Heart left ventricle (tissue), 16 donors: ENCODE measurements at places on chromosomes 7 and 10.

GRCh38 chr10:60733517-60733822, 44.8 kb upstream of the CDK1 start:
- H3K36me3 ChIP-seq = no peaks in the 10 kb centered on the region
- peak overlapping the region; percentile 63 for H3K4me3 ChIP-seq
- DNase-seq = no peak
- H3K4me1 ChIP-seq = no peaks in the 10 kb centered on the region
- H3K27me3 ChIP-seq = peaks cover 19% of the 10 kb centered on the region

DNA sequence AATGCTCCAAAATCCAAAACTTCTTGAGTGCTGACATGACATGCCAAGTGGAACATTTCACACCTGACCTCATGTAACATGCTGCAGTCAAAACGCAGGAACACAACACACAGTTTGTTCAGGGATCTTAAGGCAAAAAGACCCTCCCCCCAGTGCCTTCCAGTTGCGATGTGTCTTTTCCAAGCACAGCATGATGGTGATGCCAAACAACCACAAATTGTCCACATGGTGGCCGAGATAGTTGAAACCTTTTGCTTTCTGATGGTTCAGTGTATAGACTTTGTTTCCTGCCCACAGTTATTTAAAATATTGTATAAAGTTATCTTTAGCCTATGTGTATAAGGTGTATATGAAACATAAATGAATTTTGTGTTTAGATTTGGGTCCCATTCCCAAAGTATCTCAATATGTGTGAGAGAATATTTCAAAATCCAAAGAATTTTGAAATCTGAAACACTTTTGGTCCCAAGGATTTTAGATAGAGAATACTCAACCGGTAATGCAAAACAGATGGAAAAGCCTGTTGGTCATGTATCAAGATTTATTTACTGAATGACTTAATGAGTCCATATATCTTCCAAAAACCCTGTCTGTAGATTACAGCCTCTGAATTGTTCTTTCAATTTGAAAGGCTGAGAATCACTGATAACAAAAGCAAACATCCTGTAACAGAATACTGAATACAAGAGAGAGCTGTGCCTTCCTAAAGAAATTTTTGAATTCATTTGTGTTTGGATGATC, 93.4 kb upstream of the OIT3 start:
- no peak overlapping the region for H3K4me3 ChIP-seq
- no peaks in the 10 kb centered on the region for H3K36me3 ChIP-seq
- DNase-seq = no peak
- no peaks in the 10 kb centered on the region for H3K27me3 ChIP-seq
- H3K4me1 ChIP-seq = no peaks in the 10 kb centered on the region

GRCh38 chr10:16384021-16384420, 52.8 kb upstream of the PTER start:
- H3K36me3 ChIP-seq = no peaks in the 10 kb centered on the region
- no peaks in the 10 kb centered on the region for H3K27me3 ChIP-seq
- no peak overlapping the region for H3K27ac ChIP-seq
- DNase-seq = no peak

- no peaks in the 10 kb centered on the region for H3K27me3 ChIP-seq
- no peak for DNase-seq
- H3K36me3 ChIP-seq = peaks cover 45% of the 10 kb centered on the region
- H3K27ac ChIP-seq = no peak overlapping the region
These were observed 17.6 kb downstream of the NRBF2 start for GRCh38 chr10:63150745-63151144.

DNA sequence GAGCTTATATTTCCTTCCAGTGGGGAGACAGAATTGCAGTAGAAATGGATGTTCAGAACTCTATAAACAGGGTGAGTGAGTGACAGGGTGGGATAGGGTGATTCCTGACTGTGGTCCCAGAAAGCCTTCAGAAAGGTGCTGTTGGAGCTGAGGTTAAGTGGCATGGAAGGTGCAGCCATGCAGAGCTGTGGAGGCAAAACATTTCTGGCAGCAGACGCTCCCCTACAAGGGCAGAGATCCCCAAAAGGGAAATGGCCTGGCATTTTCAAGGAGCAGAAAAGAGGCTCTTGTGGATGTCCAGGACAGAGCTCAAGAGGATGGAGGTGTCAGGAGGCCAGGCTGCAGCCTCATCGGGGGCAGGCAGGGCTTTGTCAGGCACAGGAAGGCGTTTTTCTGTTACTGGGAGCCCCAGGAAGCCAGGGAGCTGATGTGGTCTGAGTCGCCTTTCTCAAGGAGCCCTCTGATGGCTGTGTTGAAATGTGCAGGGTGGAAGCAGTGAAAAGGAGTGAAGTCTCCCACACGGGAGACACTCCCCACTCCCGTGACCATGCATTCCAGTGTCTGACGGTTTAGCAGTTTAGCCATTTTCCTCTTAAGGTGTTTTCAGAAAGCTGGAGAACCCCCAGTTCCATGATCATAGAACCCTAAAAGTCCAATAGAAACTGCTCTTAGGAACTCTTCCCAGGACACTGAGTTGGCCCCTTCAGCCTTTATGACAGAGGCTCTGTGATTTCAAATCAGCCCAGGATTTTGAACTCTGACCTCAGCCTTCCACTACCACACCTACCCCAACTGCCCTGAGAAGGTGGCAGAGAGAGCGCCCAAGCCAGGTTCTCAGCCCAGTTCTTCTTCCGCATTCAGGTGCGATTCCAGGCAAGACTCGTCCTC, 96.2 kb downstream of the C10orf105 start:
- H3K4me3 ChIP-seq = no peak overlapping the region
- DNase-seq = no peak
- H3K27me3 ChIP-seq = no peaks in the 10 kb centered on the region
- H3K36me3 ChIP-seq = no peaks in the 10 kb centered on the region
- no peak overlapping the region for H3K27ac ChIP-seq

GRCh38 chr10:48880016-48880705, 59.5 kb downstream of the LRRC18 start:
- H3K4me1 ChIP-seq = no peaks in the 10 kb centered on the region
- H3K4me3 ChIP-seq = no peak overlapping the region
- no peaks in the 10 kb centered on the region for H3K36me3 ChIP-seq
- no peak for DNase-seq
- H3K27me3 ChIP-seq = no peaks in the 10 kb centered on the region

GRCh38 chr10:121240556-121240955, 357.7 kb downstream of the FGFR2 start:
- no peaks in the 10 kb centered on the region for H3K4me1 ChIP-seq
- no peak overlapping the region for H3K27ac ChIP-seq
- no peak overlapping the region for H3K4me3 ChIP-seq

DNA sequence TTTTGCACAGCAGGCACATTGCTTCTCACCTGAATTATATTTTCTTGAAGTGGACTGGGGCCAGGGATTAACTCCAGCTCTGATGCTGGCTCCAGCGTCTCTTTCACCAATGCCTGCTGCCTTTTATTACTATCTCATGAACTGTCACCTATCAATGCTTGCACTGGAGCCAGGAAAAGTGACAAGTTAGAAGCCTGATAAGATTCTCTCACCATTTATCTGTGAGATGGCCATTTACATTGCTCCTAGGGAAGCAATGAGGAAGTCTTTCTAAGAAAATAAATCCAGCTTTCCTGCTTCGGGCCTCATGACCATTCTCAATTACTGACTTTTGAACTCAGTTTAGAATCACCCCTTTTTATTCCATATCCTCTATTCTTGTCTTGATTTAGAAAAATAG, 48.5 kb upstream of the LRRTM3 start:
- H3K4me1 ChIP-seq = peaks cover 5% of the 10 kb centered on the region
- no peak overlapping the region for H3K27ac ChIP-seq
- no peaks in the 10 kb centered on the region for H3K27me3 ChIP-seq
- H3K4me3 ChIP-seq = no peak overlapping the region
- no peaks in the 10 kb centered on the region for H3K36me3 ChIP-seq

GRCh38 chr7:71308096-71308495, 176.2 kb downstream of the GALNT17 start:
- H3K27ac ChIP-seq = peak overlapping the region; percentile 87
- no peaks in the 10 kb centered on the region for H3K4me1 ChIP-seq
- no peak overlapping the region for H3K4me3 ChIP-seq
- H3K36me3 ChIP-seq = no peaks in the 10 kb centered on the region
- peak; percentile 57 for DNase-seq
- H3K27me3 ChIP-seq = no peaks in the 10 kb centered on the region

DNA sequence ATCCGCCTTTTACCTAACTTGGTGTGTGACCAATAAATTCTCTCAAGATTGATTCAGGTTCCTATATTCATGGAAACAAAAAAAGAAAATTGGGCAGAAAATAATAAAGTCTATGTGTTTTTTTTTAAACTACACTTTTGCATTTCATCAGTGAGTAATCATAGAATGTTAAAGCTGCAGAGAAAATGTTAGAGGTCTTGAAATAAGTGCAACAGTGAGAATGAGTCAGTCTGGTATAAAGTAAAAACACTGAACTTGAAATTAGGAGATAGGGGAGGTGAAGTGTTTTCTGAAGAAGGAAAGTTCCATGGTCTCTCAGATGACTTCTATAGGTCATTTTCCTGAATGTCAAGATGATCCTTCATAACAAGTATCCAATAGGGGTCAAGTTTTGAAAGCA, 202.6 kb upstream of the NRP1 start:
- no peaks in the 10 kb centered on the region for H3K27me3 ChIP-seq
- no peaks in the 10 kb centered on the region for H3K36me3 ChIP-seq
- H3K4me1 ChIP-seq = no peaks in the 10 kb centered on the region
- no peak overlapping the region for H3K4me3 ChIP-seq

DNA sequence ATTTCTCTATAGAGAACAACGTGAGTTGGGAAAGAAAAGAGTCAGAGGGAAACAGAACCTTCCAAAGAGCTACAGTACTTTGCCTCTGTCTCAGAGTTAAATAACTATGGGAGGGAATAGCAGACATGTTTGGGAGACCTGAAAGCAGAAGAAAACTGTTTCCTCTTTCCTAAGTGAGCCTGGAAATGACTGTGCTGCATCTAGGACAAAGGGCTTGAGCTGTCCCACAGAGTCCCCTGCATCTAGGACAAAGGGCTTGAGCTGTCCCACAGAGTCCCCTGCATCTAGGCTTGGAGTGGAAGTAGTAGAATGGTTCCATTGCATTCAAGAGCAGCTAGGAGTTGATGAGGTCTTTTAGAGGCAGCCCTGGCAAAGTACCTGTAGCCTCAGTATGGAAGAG, 149.7 kb downstream of the DKK1 start:
- no peaks in the 10 kb centered on the region for H3K27me3 ChIP-seq
- H3K4me3 ChIP-seq = no peak overlapping the region
- DNase-seq = no peak
- H3K36me3 ChIP-seq = no peaks in the 10 kb centered on the region

DNA sequence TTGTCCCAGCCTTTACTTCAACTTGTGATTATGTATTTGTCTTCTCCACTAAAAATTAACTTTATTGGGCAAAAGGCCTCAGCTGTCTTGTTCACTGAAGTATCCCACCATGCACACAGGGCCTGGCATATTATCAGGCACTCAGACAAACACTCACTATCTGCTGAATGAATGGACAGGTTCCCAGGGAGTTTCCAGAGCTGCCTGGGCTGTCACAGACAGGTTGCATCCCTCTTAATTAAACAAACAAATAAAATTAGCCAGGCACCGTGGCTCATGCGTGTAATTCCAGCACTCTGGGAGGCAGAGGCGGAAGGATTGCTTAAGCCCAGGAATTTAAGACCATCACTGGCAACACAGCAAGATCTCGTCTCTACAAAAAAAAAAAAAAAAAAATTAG, 1.5 kb upstream of the TSPAN14 start:
- H3K27ac ChIP-seq = no peak overlapping the region
- no peak for DNase-seq
- H3K36me3 ChIP-seq = no peaks in the 10 kb centered on the region
- H3K4me3 ChIP-seq = no peak overlapping the region
- no peaks in the 10 kb centered on the region for H3K27me3 ChIP-seq
- H3K4me1 ChIP-seq = peaks cover 39% of the 10 kb centered on the region

GRCh38 chr7:118792682-118793081, 568.2 kb downstream of the ANKRD7 start:
- no peaks in the 10 kb centered on the region for H3K36me3 ChIP-seq
- H3K4me3 ChIP-seq = no peak overlapping the region
- no peak overlapping the region for H3K27ac ChIP-seq

DNA sequence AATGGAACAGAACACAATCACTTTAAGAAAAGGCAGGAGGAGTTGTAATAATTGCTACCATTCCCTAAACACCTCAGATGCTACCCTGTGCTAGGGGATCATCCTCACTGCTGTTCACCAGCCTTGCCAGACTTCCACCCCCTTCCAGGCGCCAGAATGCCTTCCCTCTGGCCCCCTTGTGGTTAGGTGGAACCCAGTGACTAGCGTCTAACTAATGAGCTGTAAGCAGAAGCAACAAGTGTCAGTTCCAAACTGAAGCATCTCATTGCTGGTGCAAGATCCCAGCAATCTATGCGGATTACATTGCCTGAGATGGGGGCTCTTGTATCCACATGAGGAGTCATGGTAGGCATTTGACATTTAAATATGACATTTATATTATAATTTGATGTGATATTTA, 86.6 kb downstream of the FRMD4A start:
- no peak overlapping the region for H3K27ac ChIP-seq
- no peaks in the 10 kb centered on the region for H3K36me3 ChIP-seq
- peaks cover 6% of the 10 kb centered on the region for H3K4me1 ChIP-seq
- DNase-seq = no peak
- no peaks in the 10 kb centered on the region for H3K27me3 ChIP-seq
- H3K4me3 ChIP-seq = no peak overlapping the region

- H3K27me3 ChIP-seq = no peaks in the 10 kb centered on the region
- DNase-seq = no peak
- H3K27ac ChIP-seq = no peak overlapping the region
- H3K36me3 ChIP-seq = peaks cover 5% of the 10 kb centered on the region
- no peaks in the 10 kb centered on the region for H3K4me1 ChIP-seq
These were observed 55.1 kb upstream of the TRIL start for GRCh38 chr7:29013082-29013695.

DNA sequence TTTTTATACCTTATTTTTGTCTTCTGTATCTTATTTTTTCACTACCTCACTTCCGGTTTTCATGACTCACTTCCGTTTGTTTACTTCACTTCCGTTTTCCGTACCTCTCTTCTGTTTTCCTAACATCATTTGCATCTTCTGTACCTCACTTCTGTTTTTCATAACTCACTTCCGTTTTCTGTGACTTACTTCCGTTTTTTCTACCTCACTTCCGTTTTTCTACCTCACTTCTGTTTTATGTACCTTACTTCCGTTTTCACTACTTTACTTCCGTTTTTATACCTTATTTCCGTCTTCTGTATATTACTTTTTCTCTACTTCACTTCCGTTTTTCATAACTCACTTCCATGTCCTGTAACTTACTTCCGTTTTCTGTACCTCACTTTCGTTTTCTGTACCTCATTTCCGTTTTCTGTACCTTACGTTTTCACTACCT, 492.5 kb upstream of the AKR1E2 start:
- H3K4me1 ChIP-seq = peaks cover 13% of the 10 kb centered on the region
- no peak overlapping the region for H3K27ac ChIP-seq
- H3K27me3 ChIP-seq = no peaks in the 10 kb centered on the region
- H3K36me3 ChIP-seq = no peaks in the 10 kb centered on the region
- no peak overlapping the region for H3K4me3 ChIP-seq

GRCh38 chr10:120458432-120458831, 1.4 kb downstream of the PLPP4 start:
- H3K36me3 ChIP-seq = no peaks in the 10 kb centered on the region
- no peak for DNase-seq
- peaks cover 67% of the 10 kb centered on the region for H3K27me3 ChIP-seq
- no peak overlapping the region for H3K4me3 ChIP-seq
- H3K27ac ChIP-seq = no peak overlapping the region

GRCh38 chr10:23078114-23078513, 17.3 kb upstream of the MSRB2 start:
- no peak overlapping the region for H3K27ac ChIP-seq
- no peak overlapping the region for H3K4me3 ChIP-seq
- DNase-seq = no peak
- H3K36me3 ChIP-seq = no peaks in the 10 kb centered on the region
- no peaks in the 10 kb centered on the region for H3K4me1 ChIP-seq
